ENCODE measurements at places on chromosomes 4 and X.

GRCh38 chr4:26884026-26884425, 23.4 kb downstream of the STIM2 start:
- DNase-seq, result no peak

DNA sequence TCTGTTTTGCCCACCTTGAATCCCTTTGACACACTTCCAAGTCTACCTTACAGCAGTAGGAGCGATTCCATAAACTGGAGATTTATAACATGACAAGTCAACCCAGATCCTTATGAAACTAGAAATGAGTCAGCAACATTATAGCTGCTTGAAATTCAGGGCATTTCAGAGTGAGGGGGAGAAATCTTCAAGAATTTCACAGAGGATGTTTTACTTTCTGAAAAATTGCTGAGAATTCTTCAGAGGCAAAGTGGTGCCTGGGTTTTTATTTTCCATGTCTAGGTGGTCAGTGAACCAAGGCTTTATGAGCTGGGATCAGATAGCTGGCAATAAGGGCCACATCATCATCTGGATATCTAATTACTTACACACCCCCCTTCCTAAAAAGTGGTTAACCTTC, 119.8 kb downstream of the PPARGC1A start:
- no peak for DNase-seq

DNA sequence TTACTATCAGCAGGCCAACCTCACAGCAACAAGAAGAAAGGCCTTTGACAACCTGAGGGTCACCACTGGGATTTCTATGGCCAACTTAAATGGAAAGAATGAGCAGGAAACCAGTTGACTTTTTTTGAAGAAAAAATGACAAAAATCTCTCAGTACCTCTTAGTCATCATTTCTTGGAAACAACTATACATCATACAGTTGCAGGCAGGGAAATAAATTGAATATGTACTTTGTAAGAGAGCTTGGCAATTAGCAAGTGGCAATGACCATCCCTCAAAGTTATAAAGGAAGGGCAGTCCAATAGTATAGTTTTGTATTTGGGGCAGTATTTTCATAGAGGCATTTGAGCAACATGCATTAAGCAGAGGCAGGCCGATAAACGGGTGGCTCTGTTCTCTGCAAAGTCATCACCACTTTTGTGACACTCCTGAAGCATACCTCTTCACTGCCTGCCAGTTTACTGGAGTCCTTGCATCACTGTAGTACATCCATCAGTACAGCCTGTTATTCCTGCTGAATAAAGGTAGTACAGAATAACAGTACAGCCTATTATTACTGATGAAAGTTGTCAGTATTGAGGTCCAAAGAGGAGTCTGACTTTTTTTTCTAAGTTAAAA, 83.3 kb upstream of the AMELX start:
- DNase-seq, result no peak

- no peak for DNase-seq
Measured at GRCh38 chr4:74471264-74471663, 26.3 kb downstream of the AREG start.

DNA sequence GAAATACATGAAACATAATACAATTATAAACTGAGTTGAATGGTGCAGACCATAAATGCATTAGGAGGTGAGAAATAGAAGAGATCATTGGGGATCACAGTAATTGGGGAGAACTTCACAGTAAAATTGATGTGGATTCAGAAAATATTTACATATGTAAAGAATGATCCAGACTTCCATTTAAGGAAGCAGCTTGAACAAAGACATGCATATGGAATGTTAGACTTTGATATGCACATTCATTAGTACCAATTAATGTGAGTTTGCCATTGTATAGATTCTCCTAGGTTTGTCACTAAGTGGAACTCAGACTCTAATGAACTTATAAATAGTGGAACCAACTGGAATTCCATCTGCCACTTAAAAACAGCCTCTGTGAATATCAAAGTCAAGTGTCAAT, 235.6 kb downstream of the PARM1 start:
- no peak for DNase-seq

- no peak for DNase-seq
Measured at GRCh38 chr4:85268188-85268587, 206.8 kb upstream of the ARHGAP24 start.

All from CD14-positive monocyte (primary cell).